Muscle of leg (tissue), 16 donors: ENCODE measurements at places on chromosomes 4 and X.

DNA sequence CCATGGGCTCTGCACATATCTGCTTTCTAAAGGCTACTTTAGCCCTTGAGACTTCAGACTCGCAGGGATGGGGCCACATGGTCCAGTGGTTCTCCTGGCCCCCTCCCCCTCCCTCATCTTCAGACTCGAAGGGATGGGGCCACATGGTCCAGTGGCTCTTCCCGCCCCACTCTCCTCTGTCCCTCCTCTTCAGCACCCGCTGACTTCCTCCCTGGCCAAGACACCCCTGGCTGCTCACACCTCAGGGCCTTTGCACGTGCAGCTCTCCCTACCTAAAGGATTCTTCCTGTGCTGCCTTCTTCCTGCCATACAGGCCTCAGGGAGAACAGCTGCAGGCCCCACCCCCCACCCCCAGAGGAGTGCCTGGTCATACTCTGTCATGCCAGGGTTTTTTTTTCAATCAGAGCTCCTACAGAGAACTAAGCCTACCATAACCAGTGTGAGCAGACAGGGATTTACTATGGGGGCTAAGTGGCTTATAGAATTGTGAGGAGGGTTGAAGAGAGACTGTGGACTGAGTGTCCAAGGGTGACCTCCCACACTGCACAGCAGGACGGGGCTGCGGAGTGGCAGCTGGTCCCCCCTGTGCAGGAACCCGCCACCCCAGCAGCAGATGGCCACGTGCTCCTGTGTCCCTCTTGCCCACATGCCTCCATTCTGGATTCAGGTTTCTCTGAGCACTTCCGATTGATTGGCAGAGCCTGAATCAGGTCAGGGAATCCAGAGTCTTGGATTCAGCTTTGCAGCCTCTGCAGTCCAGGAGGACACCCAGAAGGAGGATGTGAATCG is 6.1 kb upstream of the SPON2 start:
- H3K27ac ChIP-seq = peak overlapping the region; percentile 85
- no peak for DNase-seq
- peaks cover 47% of the 10 kb centered on the region for H3K4me1 ChIP-seq
- H3K27me3 ChIP-seq = no peaks in the 10 kb centered on the region

DNA sequence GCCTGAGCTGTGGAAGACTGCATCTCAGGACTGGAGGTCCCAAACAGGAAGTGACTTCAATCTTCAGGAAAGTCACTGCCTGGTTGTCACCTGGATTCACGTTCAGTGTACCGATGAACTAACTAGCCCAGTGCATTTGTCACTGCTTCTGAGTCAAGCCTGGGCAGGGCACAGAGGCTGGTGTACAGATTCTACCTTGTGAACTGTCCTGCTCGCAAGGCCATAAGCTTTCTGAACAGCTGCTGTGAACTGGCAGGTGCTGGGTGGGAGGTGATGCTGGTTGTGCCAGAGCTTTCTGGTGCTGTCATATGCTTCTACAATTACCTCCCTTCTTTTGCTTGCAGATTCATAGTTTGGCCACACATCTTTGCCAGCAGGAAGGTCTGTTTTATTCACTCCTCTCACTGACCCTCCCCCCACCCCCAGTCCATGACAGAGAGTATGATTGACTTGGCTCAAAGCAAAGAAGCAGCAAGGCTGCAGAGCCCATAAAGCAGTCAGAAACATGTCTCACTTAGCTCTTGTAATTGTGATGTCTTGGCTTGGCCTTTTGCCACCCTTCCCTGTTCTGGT is 40.5 kb downstream of the ZCCHC12 start:
- no peaks in the 10 kb centered on the region for H3K36me3 ChIP-seq
- H3K4me3 ChIP-seq = no peak overlapping the region
- H3K27me3 ChIP-seq = peaks cover 2% of the 10 kb centered on the region
- H3K4me1 ChIP-seq = peaks cover 12% of the 10 kb centered on the region
- H3K27ac ChIP-seq = no peak overlapping the region

DNA sequence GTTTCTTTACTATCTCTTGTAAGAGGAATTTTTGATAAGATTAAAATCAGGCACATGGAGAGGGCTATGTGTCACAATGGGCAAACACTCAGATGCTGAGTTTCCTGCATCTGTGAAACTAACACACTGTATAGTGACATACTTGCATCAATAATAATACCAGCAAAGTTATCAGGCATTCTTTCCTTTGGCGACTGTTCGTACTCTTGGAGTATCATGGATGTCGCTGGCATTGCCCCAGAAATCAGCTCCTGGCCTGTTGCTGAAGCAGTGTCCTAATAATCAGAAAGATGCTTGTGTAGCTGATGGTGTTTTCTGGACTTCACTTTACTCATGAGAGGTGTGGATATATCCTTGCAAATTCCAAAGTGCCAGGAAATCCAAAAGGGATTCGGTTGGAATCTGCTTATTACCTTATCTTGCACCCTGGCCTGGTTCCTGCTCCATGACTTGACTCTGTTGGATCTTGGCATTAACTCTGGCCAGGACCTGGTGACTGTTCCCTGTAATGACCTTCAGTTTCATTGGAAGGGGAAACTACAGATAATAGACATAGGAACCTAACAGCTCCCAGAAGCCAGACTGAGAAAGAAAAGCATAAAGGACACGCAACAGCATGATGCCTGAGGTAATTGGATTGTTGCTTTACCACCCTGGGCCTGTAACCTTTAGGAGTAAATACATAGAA is 762.5 kb upstream of the GRIA3 start:
- no peaks in the 10 kb centered on the region for H3K4me1 ChIP-seq
- no peaks in the 10 kb centered on the region for H3K36me3 ChIP-seq
- H3K27ac ChIP-seq = no peak overlapping the region
- no peak overlapping the region for H3K4me3 ChIP-seq

- peak overlapping the region; percentile 67 for H3K4me3 ChIP-seq
- no peaks in the 10 kb centered on the region for H3K36me3 ChIP-seq
These were observed 680 bp upstream of the ASMTL start for GRCh38 chrX:1453395-1453783.

DNA sequence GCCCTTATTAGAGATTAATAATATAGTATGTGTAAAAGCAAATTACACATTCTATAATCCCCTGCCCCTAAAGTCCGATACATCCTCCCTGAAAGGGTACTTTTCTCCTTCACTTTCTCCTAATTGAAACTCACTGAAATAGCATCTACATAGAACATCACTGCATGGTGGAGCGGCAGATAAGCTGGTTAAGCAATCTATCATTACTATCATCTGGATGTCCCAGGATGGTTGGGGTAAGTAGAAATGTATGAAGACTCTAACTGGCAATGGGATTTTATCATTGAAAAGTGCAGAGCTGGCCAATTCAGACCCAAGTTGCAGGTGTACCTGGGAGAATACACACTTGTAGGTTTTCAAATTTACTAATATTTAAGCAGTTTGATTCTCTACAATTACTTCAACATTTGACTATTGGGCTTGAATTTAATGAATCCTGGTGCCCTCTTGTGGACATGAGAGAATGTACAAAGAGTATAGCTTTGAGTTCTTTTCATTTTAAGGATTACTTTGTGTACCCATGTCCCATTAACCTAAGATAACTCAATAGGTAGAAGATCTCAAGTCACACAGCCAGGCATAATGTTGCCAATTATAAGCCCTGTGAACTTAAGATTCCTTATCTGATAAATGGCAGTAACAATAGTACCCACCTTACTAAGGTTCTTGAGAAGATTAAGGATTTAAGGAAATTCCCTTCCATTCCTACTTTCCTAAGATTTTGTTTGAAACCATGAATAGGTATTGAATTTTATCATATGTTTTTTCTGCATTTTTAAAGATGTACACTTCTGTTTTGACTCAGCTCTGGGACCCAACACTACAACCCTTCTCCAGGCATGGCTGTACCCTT is 69.8 kb downstream of the SHROOM3 start:
- no peaks in the 10 kb centered on the region for H3K36me3 ChIP-seq
- H3K27me3 ChIP-seq = no peaks in the 10 kb centered on the region
- no peak overlapping the region for H3K27ac ChIP-seq

GRCh38 chrX:13647709-13648212 is 5.2 kb upstream of the TCEANC start:
- H3K27me3 ChIP-seq = peaks cover 31% of the 10 kb centered on the region
- no peaks in the 10 kb centered on the region for H3K36me3 ChIP-seq
- H3K4me3 ChIP-seq = no peak overlapping the region
- H3K27ac ChIP-seq = peak overlapping the region; percentile 22
- peak; percentile 74 for DNase-seq
- peaks cover 19% of the 10 kb centered on the region for H3K4me1 ChIP-seq

- peak; percentile 0 for DNase-seq
- no peaks in the 10 kb centered on the region for H3K36me3 ChIP-seq
- no peak overlapping the region for H3K4me3 ChIP-seq
- no peak overlapping the region for H3K27ac ChIP-seq
- H3K27me3 ChIP-seq = peaks cover 11% of the 10 kb centered on the region
These were observed 101.9 kb downstream of the IGSF1 start for GRCh38 chrX:131187206-131187605.

DNA sequence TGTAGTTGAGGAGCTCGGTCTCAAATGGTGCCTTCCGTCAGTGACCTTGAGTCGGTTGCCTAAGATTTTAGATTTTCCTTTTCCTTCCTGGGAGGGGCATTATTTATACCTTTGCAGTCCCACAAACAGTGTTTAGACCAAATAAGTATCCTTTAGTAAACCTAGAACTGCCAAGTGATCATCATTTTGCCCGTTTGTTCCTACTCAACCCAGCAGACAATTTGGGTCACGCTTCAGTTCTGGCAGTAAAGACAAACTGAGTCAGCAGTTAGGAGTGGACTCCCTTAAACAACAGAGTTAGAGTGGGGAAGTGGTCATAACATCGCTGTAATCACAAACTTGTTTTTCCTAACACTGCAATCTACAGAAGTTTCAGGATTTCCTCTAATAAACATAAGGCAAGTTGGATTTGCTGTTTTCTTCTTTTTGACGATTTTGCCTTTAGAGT is 777 bp upstream of the WDFY3 start:
- DNase-seq = peak; percentile 85
- no peaks in the 10 kb centered on the region for H3K36me3 ChIP-seq
- H3K4me1 ChIP-seq = peaks cover 2% of the 10 kb centered on the region
- peak overlapping the region; percentile 71 for H3K4me3 ChIP-seq
- H3K27me3 ChIP-seq = no peaks in the 10 kb centered on the region
- peak overlapping the region; percentile 95 for H3K27ac ChIP-seq

- DNase-seq = no peak
- no peak overlapping the region for H3K4me3 ChIP-seq
- H3K27me3 ChIP-seq = peaks cover 3% of the 10 kb centered on the region
These were observed 45.7 kb downstream of the SYTL5 start for GRCh38 chrX:38052096-38052495.

DNA sequence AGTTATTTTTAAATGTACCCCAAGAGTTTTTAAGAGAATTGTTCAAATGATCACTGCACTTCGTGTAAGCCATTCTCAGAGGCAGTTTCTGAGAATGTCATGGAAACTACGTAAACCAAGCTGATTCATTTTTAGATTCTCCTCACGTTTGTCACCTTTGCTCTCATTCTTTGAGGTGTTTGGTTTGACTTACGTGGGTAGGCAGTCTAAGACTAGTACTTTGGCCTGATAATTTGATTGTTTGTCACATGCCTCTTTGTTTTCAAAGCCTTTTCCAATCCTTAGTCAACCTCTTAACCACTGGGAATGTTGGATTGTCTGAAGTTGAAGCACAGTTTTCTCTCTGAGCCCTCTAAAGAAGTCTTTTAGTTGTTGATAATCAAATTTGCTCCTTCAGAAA is 10.5 kb downstream of the SEPTIN11 start:
- no peak overlapping the region for H3K27ac ChIP-seq
- H3K27me3 ChIP-seq = no peaks in the 10 kb centered on the region
- no peak overlapping the region for H3K4me3 ChIP-seq
- no peak for DNase-seq
- peaks cover 7% of the 10 kb centered on the region for H3K36me3 ChIP-seq
- H3K4me1 ChIP-seq = peaks cover 11% of the 10 kb centered on the region

DNA sequence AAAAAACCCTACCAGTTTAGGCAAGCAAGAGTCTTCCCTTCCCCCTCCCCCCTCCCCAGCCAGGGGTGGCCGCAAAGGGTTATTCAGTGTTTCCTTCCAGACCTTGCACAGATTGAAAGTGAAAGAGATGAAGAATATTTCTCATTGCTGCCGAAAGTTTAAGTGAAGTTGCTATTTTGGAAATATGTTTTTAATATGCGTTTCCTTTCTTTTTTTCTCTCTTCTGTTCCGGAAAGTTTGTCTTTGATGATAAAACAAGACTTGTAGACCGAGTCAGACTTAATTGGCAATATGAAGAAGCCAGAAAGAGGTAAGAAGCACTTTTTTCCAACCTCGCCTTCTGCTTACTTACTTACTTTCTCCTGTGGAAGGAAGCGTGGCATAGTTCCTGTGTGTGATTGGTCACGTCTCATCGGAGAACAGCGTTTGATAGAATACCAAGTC is 58.5 kb upstream of the CLCN4 start:
- H3K4me1 ChIP-seq = peaks cover 7% of the 10 kb centered on the region
- peaks cover 22% of the 10 kb centered on the region for H3K36me3 ChIP-seq
- DNase-seq = peak; percentile 82

DNA sequence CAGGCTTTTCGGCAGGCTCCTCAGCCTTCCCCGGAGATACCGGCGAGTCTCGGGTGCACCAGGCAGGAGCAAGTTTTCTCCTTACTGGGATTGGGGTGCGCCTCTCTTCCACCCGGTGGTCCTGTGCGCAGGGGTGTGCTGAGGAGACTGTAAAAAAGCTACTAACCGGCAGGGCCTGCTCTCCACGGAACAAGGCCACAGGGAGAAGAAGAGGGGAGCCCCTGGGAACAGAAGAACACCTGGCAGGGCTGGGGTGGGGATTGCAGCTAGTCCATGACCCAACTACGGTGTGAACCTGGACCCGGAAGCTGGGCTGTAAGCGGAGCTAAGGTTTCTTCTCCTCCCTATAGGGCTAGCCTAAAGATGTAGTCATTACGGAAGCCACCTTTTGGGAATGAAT is 17.7 kb upstream of the ZIC3 start:
- H3K27ac ChIP-seq = no peak overlapping the region
- no peak for DNase-seq
- H3K4me3 ChIP-seq = no peak overlapping the region
- H3K36me3 ChIP-seq = no peaks in the 10 kb centered on the region

GRCh38 chr4:166088576-166088975 is 215.5 kb downstream of the TLL1 start:
- no peak for DNase-seq
- no peak overlapping the region for H3K27ac ChIP-seq
- no peaks in the 10 kb centered on the region for H3K27me3 ChIP-seq
- H3K36me3 ChIP-seq = no peaks in the 10 kb centered on the region
- no peaks in the 10 kb centered on the region for H3K4me1 ChIP-seq
- H3K4me3 ChIP-seq = no peak overlapping the region

- no peak overlapping the region for H3K27ac ChIP-seq
- no peaks in the 10 kb centered on the region for H3K27me3 ChIP-seq
- DNase-seq = no peak
These were observed 83.3 kb downstream of the SLC7A11 start for GRCh38 chr4:138158746-138159297.

DNA sequence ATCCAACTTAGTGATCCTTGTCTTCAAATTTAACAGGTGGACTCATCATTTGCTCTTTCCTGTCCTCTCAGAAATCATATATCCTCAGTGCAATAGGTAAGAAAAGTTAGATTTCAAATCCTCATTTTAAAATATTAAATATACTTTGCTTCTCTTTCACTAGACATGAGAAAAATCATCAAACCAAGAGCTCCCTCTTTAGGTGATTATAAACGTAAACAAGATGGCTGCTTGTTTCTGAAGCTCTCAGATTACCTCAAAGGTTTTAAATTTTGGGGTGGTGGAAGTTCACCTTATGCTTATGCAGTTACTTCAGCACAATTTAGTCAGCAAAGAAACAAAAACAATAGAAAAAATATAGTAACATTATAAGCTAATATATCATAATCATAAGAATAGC is 27.3 kb downstream of the CSN3 start:
- no peaks in the 10 kb centered on the region for H3K27me3 ChIP-seq
- H3K36me3 ChIP-seq = no peaks in the 10 kb centered on the region
- no peak overlapping the region for H3K4me3 ChIP-seq
- no peak overlapping the region for H3K27ac ChIP-seq
- DNase-seq = peak; percentile 19
- H3K4me1 ChIP-seq = no peaks in the 10 kb centered on the region
